ENCODE measurements at places on chromosomes 16 and 17.

DNA sequence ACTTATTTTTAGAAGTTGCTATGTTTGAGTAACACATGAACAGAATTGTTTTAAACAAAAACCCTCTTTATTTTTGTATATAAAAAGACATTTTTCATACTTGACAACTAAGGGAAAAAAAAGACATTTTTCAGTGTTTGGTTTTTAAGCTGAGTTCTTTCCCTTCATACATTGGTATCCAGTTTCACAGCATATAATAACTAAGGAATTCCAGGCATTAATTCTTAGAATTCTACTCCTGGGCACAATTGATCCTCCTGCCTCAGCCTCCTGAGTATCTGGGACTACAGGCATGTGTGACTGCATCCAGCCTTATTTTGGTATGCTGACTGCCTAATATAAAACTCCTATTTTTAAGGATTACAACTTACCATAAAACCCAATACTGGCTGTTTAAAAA, 8.4 kb downstream of the FBXO47 start:
- peak; percentile 38 for DNase-seq

GRCh38 chr17:28494445-28495188, 11.5 kb upstream of the FOXN1 start:
- peak; percentile 71 for DNase-seq

- no peak for DNase-seq
These were observed 212.9 kb downstream of the CDH8 start for GRCh38 chr16:61823326-61823725.

GRCh38 chr17:42402117-42402516, 13.9 kb upstream of the STAT3 start:
- DNase-seq, result no peak

DNA sequence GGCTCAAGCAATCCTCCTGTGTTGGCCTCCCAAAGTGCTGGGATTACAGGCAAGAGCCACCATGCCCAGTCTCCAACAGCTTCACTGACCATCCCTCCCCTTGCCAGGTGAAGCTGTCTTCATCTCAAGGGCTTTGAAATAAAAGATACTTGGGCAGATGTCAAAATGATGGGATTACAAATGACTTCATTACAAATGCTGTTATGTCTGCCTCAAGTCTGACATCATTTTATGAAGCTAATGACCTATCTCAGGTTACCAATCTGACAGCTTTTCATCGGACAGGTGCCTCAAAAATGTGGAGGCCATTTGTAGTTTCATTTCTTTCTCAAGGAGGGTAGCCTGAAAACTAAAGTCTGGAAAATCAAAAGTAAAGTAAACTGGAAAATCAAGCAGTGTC, 323.7 kb upstream of the TBX2 start:
- DNase-seq, result no peak

DNA sequence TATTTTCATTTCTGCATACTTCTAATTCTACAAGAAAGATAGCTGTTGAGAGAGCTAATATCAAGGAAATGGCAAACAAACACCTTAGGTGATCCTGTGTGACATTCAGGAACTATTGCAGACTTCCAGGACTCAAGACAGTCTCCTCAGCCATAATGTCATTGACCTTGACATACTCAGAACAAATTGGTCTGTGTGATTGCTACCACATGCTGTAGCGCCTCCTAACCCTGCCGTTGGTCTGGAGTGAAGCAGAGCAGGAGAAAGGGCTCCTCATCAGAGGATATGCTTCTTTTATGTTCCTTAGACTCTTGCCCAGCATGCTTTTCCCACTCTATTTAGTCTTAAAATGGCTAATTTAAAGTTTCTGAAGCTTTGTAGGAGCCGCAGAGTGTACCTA, 194.2 kb upstream of the TBX2 start:
- DNase-seq, result no peak

DNA sequence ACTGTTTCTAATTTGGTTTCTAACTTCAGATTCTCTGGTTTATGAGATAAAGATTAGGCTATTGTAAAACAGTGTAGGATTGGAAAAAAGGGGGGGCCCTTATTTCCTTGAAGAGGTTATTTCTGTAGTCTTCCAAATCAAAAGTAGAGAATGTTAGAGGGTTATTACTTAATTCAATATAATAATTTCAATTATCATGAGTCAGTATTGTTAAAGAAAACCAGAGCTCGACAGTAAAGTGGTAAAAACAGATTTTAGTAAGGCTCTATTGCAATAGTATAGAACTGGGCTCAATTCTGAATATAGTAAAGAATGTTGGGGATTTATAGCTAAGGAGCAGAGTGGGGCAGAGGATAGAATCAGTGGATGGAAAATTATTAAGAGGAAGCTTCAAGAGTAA, 140.0 kb downstream of the TANC2 start:
- DNase-seq, result no peak

DNA sequence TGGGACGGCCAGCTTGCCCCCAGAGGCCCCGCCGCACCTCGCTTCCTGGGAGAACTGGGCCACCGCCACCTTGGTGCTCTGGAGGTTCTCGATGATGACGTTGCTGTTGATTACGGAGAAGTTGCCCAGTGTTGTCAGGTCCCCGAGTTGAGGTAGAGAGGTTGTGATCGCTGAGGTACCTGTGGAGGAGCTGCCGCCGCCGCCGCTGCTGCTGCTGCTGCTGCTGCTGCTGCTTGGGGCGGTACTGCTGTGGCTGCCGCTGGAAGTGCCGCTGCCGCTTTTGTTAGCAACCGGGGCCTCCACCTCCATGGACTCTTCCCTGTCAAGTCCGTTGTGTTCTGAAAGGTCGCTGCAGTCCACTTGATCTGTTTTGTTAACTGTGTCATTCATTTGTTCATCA, 9.5 kb downstream of the SALL1 start:
- DNase-seq, result no peak

- no peak for DNase-seq
These were observed 3.7 kb upstream of the TACO1 start for GRCh38 chr17:63596856-63597586.

DNA sequence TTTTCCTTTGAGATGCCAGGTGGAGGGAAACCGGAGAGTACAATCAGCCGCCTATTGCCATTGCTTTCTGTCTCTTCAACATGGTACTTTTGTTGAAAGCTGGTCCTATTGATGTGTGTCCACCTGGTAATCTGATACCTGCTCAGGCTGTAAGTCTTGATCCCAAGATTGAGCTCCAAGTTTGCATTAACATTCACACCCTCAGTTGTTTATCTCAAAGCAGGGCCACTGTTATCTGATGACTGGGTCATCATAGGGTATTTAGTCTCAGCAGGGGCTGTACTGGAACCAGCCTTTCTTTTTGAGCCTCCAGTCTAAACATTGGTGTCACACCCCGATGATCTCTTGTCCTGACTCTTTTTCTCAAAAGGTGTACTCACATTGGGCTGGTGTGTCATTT, 370.3 kb upstream of the TOM1L1 start:
- no peak for DNase-seq

GRCh38 chr16:53768593-53768992, 64.6 kb downstream of the FTO start:
- DNase-seq, result peak; percentile 90

DNA sequence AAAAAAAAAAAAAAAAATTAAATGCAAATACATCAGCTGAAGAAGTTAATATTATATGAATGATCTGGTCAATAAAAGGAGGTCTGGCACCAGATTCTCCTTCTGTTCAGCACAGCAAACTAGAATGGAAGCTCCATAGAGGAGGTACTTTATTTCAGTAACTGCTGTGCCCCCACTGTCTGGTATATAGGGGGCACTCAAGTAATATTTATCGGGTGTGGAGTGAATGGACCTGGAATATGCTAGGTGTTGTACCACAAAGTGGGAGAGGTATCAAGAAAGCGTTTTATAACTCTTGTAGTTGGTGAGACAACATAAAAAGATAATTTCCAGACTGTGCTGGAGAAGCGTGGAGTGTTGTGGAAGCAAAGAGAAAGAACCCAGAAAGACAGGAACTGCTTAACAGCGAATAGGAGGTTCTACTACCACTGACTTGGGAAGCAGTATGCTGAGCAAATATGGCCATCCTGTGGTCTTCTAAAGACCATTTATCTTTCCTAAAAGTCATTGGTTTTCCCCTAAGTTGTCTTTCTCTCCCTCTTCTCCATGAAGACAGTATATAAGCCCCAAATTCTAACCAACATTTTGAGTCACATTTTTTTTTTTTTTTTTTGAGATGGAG, 12.2 kb upstream of the PRKCA start:
- DNase-seq, result no peak

DNA sequence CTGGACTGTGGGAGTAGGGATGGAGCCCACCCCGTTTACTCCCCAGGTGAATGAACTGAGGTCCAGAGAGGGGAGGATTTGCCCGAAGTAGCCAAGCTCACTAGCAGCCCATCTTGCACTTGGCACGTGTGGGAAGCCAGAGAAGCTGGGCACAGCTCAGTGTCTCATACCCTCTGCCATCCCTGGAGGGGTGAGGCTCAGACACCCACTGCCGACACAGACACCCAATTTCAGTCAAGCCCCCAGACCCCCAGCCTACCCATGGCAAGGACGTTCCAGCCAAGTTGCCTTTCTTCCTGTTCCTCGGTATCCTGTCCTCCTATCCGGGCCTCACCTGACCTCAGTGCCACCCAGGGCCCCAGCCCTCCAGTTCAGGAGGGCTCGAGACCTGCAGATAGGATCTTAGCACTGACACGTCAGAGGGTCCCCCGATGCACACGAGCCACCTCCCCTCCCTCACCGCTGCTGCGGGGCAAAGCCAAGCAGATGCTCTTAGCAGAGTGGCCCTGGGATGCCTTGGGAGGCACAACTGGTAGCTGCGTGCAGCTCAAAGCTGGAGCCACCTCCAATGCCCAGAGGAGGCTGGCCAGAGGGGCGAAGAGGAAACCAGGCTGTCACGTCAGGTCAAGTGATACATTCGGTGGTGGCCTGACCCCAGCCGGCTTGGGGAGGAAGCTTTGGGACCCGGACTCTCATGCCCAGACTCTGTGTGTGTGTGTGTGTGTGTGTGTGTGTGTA, 90.4 kb upstream of the TNRC6C start:
- DNase-seq, result no peak

DNA sequence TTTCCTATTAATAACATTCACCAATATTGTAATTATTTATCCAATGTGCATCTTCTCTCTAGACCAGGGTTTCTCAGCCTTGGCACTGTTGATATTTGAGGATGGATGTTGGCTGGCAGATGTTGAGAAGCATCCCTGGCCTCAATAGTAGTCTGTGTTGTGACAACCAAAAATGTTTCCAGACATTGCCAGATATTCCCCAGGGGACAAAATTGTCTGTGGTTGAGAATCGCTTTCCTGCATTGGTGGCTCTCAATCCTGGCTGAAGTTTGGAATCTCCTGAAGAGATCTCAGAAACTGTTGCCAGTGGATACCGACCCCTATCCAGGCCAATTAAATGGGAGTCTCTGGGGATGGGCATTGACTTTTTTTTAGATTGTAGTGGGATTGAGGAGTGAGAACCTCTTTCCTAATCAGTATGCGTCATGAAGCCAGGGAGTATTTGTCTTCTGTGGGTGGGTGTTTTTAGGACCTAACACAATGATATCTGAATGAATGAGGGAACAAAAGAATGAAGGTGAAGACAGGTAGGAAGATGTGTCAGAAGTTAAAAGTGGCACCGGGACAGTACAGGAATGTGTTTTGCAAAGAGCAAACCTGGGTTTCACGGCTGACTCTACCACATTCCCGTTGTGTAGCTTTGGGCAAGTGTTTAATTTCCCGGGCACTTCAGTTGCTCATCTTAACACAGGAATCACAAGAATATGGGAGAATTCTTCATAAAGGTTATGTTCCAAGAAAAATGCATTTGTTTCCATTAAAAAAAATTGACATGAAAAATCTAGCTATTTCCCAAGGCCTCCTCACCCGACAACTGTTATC, 24.3 kb downstream of the HSD17B2 start:
- no peak for DNase-seq

DNA sequence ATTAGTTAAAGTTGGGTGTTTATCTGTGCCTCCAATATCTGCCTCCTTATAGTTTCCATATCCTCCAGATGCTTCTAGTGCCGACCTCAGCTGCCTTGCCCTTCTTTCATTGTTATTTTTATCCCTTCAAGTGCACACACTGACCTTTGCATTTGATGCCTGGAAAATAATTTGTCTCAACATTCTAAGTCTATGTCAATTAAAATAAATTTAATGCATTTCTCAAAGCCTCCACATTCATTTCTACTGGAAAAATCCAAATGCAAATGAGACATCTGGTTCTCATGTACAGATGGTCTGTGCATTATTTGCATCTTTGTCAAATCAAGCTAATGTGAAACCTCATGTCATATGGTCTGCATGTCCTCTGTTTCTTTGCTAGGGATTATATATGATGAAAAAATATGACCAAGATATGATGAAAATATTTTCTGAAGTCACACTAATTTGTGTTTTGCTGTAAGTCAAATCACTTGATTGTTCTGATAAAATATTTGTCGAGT, 61.4 kb downstream of the TMEM100 start:
- DNase-seq, result no peak

DNA sequence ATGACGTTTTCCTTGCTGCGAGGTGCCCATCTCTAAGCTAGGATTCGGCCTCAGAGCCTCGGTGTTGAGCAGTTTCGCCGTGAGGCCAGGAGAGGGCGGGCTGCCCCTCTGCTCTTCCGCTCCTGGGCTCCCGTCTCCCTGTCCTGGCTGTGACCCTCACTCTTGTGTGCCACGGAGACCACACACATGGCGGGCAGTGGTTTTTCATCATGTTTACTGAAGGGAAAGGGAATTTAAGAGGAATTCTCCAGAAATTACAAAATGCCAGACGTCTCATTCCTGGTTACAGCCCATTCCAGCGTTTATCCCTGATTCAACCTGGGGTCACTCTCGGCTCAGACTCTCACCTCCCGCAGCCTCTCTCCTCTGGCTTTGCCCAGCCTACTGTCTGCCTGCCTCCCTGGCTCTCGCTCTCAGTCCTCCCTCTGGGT, 96.8 kb upstream of the ELAC2 start:
- peak; percentile 37 for DNase-seq

DNA sequence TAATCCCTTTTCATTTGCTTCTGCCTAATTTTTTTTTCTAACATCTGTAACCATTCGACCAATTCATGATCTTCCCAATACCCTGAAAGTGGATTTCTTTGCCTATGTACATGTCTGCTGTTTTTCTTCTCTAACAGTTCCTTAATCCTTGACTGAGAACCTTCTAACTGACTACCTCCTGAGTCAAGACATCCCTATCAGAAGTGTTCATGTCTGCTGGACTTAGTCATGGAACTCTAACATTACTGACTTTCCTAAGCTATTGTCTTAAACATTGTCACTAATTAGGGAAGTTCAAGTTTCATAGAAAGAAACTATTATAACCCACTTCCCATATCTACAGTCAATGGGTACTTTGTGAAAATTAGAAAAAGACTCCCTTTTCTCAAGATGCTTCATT, 52.4 kb upstream of the IRX5 start:
- no peak for DNase-seq

- DNase-seq, result no peak
These were observed 6.6 kb downstream of the POLR2C start for GRCh38 chr16:57469046-57469445.

DNA sequence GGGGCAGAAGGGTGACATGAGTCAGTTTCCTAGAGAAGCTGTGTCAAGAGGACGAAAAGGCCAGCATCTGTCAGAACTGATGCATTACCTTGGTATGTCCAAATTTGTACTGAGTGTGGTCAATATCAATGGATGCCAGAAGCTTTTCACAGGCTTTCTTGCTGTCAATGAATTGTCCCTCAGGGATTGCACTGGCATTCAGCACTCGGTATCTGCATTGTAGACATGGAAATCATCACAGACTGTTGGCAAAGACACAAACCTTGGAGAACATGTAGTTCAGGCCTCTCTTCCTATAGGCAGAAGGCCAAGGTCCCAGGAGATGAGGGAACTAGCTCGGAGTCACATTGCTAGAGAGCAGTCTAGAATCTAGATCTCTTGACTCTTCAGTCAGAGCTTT, 16.6 kb downstream of the MYH3 start:
- DNase-seq, result peak; percentile 73

- no peak for DNase-seq
These were observed 117.5 kb downstream of the NOG start for GRCh38 chr17:56710986-56711385.

GRCh38 chr17:62825182-62825581, 17.1 kb upstream of the MARCHF10 start:
- no peak for DNase-seq
